ENCODE measurements at places on chromosomes 16 and 17. TPM values are rescaled to one million over a fixed set of nuclear protein-coding genes. Genes with fewer than 3 reads are reported as not detected.
A peak's percentile ranks its signal among the peaks of the same experiment; 100 is the strongest.

DNA sequence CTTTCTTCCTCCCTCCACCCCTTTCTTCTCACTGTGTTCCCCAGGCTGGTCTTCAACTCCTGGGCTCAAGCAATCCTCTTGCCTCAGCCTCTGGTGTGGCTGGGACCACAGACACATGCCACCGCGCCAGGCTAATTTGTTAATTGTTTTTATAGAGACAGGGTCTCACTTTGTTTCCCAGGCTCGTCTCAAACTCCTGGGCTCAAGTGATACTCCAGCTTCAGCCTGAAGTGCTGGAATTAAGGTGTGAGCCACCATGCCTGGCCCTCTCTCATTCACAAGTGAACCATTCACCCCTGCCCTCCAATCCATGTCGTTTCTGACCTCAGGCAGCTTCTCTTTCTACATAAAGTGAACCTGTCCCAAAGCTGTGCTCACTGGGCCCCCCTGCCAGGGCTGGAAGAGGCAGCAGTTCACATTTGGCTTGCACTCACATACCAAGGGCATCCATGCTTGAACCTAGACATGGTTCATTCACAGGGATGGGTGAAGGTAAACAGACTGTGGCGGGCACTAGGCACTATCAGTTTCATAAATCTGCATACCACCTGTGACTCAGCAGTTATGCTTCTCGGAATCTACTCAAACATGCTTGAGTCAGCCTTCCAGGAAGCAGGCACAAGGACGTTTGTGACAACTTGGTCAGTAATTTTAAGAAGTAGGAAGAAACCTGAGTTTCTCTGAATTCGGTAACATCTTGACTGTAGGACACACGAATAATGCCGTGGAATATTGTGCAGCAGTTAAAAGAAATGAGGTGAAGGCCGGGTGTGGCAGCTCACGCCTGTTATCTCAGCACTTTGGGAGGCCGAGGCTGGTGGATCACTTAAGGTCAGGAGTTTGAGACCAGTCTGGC is 6.0 kb upstream of the RNF213 start:
- DNase-seq = peak; percentile 91

DNA sequence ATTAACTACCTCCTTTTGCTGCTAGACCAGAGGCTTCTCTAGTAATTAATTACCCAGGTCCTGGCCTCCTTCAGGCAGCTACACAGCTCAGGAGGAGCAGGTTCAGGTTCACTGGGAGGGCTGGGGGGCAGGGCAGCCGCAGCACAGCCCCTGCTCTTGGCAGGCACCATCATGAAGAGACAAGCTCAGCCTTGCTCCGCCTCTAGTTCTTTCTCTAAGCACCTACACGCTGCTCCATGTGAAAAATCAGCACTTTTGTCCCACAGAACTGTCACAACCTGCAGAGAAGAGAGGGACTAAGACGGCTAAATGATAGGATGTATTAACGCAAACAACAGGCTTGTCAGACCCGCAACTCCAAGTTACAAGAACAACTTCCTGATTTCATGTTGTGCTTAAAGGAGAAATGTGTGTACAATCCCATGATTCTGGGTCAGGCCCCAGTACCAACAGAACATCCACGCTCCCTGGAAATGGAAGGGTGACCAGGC is 53.4 kb downstream of the GRB2 start:
- no peak for DNase-seq

GRCh38 chr16:1101133-1101532 is 5.1 kb upstream of the C1QTNF8 start:
- no peak for DNase-seq

DNA sequence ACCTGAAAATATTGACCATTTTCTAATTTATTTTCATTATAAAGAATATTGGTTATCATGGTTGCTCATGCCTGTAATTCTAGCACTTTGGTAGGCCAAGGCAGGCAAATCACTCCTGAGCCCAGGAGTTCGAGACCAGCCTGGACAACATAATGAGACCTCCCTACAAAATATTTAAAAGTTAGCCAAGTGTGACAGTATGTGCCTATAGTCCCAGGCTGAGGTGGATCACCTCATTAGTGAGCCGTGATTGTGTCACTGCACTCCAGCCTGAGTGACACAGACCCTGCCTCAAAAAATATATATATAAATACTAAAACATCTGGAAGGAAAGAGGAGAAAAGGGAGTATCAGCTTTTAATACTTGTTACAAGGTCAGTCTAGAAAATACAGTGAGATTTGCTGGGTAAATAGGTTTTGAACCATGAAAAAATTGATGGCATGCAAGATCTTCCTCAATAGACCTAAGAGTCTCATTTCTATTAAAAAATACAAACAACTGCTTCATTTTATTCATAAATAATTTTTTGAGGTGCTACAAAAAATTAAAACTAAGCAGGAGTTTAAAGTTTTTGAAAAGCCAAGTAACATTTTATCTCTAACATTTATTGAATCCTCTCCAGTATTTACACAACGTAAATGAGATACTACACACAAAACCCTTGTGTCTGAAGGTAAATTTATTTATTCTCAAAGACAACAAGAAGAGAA is 47.7 kb downstream of the TUBD1 start:
- peak; percentile 70 for DNase-seq

CEP295NL gene
- 0.72 TPM for total RNA-seq

GRCh38 chr17:57315061-57316015 is 59.0 kb downstream of the MSI2 start:
- no peak for DNase-seq

GRCh38 chr17:63537991-63538692 is 12.1 kb upstream of the DCAF7 start:
- DNase-seq = no peak

GRCh38 chr17:55124730-55125360 is 139.9 kb upstream of the HLF start:
- DNase-seq = no peak

ST6GALNAC1 gene
- not detected for total RNA-seq

DNA sequence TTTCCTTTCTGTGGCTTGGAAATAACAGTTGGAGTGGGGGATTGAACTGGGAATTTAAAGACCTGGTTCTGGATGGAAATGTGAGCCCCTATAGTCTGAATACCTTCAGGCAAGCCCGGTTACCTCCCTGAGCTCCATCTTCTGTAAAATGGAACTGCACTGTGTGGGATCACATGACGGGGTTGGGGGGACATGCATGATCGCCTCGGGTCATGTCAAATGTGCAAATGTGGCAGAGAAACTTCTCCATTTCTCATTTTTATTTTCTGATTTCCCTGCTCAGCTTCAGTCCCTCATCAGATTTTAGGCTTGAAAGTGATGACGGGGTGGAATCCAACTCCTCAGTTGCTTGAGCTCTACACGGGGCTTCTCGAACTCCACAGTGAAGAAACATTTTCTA is 1.5 kb downstream of the MT1B start:
- no peak for DNase-seq

DNA sequence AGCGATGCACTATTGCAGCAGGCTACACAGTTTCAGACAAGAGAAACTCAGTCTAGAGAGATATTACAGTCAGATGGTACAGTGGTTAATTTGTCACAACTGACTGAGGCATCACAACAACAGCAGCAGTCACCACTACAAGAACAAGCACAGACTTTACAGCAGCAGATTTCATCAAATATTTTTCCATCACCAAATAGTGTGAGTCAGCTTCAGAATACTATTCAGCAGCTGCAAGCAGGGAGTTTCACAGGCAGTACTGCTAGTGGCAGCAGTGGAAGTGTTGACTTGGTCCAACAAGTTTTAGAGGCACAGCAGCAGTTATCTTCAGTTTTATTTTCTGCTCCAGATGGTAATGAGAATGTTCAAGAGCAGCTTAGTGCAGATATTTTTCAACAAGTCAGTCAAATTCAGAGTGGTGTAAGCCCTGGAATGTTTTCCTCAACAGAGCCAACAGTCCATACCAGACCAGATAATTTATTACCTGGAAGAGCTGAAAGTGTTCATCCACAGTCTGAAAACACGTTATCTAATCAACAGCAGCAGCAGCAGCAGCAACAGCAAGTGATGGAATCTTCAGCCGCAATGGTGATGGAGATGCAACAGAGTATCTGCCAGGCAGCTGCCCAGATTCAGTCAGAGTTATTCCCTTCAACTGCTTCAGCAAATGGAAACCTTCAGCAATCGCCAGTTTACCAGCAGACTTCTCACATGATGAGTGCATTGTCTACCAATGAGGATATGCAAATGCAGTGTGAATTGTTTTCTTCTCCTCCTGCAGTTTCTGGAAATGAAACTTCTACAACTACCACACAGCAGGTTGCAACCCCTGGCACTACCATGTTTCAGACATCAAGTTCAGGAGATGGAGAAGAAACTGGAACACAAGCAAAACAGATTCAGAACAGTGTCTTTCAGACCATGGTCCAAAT is 34.1 kb downstream of the NQO1 start:
- DNase-seq = peak; percentile 73

TVP23B gene
- 99.2 TPM for total RNA-seq

DNA sequence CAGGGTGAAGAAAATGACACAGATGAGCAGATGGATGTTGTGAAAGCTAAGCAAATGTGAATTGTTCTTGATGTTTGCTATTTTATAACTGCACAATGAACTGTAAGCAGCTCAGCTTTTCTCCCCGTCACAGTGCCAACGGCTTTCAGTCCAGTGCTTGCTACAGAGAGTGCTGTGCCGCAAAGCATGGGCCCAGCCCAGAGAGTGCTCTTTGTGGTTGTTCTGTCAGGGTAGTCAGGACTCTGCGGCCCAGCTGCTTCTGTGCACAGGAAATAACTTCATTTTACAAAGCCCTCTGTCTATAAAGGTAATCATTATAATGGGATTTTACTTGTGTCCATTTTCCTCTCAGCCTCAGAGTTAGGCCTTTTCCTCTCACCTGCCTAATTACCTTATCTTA is 39.1 kb downstream of the CDRT15 start:
- no peak for DNase-seq

DNA sequence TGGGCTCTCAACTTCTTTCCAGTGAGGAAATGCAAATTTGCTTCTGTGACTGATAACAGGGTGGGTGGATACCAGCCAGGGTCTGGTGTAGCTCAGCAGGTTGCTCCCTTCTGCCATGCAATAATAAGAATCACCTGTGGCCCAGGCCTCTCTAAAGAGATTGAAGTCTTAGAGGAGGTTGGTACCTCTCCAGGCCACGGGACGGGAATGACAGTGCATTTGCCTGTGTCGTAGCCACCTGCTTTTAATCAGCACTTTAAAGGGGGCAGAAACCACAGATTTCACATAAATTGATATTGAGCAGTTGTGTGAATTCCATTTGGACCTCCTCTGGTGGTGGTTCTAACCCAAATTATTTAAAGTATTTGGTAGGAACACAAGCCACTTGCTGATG is 246.9 kb downstream of the PRKCA start:
- peak; percentile 63 for DNase-seq

PTX4 gene
- total RNA-seq = not detected

GRCh38 chr17:74325376-74325742 is 667 bp upstream of the KIF19 start:
- no peak for DNase-seq

- DNase-seq = no peak
Measured at GRCh38 chr16:85759631-85760419, 8.9 kb upstream of the C16orf74 start.

OTOP3 gene
- total RNA-seq = not detected

DNA sequence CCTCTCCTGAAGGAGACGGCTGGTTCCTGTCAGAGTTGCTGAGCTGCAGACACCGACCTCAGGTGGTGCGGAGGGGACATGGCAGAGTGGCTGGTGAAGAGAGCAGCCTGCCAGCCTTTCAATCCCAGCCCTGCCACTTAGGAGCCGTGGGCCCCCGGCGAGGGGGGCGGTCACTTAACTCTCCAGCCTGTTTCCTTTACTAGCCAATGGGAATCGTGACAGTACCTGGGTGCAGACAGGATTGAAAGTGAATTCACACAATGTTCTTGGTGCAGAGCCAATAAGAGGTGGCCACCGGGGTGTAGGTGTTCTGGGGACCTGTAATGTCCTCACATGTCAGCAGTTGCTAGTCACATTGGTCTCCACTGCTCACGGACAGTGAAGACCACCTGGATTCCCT is 13.5 kb downstream of the ACE start:
- DNase-seq = no peak

CDIP1 gene
- 4.2 TPM for total RNA-seq

COQ7 gene
- 10.9 TPM for total RNA-seq

- no peak for DNase-seq
Measured at GRCh38 chr17:75228847-75229246, 23.4 kb downstream of the NUP85 start.

DNA sequence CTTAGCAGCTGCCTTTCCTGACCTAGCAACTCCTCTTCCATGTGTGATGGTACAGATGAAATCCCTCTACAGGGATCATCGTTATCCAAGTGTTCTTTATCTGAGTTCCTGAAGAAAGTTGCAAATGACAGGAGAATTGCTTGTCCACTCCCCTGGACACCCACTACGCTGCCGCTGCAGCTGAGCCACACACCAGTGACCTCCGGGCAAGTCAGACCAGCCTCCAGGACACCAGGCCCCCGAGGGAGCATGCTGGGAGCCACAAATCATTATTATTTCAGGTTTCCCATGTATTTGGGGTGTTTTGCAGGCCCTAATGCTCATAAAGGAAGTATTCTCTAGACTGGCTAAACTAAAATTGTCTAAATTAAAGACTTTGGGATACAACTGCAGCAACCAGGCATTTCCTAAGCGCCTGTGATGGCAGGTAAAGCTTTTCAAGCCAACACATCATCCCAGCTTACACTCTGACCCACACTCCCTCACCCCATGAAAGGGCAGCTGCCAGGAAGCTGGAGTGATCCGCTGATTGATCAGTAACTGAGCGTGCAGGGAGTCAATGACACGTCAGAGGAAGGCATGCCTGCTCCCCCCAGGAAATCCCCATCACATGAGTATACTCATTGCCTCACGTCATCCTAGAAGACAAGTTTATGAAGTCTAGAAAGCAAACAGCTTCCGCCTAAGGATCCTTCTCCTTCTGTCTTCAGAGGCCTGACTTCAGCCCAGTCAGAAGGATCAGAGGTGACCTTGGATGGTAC is 14.4 kb downstream of the FA2H start:
- DNase-seq = peak; percentile 90

ZNF267 gene
- 15.6 TPM for total RNA-seq

NT5M gene
- 0.28 TPM for total RNA-seq

TMEM95 gene
- total RNA-seq = not detected

NUPR1 gene
- total RNA-seq = 5.8 TPM

- DNase-seq = no peak
Measured at GRCh38 chr16:79537584-79537983, 63.0 kb downstream of the MAF start.

PLXDC1 gene
- total RNA-seq = under 0.01 TPM

DNA sequence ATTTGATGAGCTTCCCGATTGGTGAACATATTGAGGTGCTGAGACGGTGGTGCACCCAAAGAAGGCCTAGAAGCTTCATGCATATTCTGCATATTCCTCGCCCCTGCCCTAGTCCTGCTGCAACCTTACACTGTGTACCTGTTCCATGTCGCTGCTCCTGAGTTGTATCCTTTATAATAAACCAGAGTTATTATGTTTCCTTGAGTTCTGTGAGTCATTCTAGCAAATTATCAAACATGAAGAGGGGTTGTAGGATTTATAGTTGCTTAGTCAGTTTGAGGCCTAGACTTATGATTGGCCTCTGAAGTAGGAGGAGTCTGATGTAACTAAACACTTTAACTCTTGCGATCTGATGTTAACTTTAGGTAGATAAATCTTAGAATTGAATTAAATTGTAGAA is 436.8 kb downstream of the CA10 start:
- no peak for DNase-seq

SPNS3 gene
- total RNA-seq = not detected

CLEC18B gene
- not detected for total RNA-seq

HOXB13 gene
- not detected for total RNA-seq

PYDC1 gene
- not detected for total RNA-seq

Data from IMR-90 (cell line).